ENCODE measurements at places on chromosomes 7 and 10. TPM values are rescaled to one million over a fixed set of nuclear protein-coding genes. Genes with fewer than 3 reads are reported as not detected.

GRCh38 chr10:28991333-28992270 is 297.3 kb upstream of the LYZL1 start:
- peak; percentile 3 for DNase-seq

DNA sequence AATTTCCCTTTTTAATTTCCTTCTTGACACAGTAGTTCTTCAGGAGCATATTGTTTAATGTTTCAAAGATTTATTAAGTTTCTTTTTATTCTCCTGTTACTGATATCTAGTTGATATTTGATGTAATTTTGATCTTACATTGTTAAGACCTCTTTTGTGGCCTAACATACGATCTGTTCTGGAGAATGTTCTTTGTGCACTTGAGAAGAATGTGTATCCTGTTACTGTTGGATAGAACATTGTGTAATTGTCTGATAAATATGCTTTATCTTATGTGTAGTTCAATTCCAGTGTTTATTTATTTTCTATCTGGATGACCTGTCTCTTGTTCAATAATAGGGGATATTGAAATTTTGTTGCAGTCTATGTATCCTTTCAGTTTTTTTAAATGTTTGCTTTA is 106.7 kb downstream of the ITGB1 start:
- DNase-seq: no peak

SPDYE11 gene
- polyA plus RNA-seq: not detected

GRCh38 chr10:48606530-48607355 is 1.9 kb upstream of the ARHGAP22 start:
- no peak for DNase-seq

DNA sequence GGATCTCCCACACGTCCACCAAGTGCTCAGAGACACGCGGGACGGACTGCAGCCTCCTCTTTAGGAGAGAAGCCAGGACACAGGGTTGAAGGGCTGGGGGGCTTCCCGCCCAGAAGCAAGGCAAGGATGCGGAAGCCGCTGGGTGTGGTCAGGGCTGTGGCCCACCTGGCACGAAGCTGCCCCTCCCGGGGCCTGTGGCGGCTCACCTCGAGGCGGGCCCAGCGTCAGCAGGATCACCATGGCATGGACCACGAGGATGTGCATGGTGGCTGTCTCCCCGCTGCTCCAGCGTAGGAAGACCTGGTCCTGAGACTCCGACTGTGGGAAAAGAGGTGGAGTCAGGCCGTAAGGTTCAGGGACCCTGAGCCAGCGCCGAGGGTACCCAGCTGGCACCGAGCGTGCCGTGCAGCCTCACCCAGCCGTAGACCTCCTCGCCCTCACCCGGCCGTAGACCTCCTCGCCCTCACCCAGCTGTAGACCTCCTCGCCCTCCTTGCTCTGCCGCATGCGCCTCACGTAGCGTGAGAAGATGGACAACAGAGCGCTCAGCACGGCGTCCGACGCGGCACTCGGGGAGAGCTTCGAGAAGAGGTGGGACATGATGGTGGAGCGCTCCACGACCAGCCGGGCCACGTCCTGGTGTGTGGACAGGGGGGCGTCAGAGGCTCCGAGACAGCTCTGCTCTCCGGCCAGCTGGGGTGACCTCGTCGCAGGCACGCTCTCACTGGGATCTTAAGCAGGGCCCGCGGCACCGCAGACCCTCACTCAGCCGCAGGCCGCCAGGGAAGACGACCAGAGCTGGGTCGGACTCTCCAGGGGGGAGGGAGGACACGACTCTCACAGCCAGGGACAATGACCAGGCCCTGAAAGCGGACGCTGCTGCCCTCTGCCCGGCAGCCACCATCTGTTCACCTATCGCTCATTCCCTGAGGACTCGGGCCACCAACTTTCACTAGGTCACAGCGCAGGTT is 20.4 kb downstream of the INTS1 start:
- no peak for DNase-seq

- no peak for DNase-seq
Measured at GRCh38 chr7:34136698-34137097, 231.4 kb downstream of the BMPER start.

DNA sequence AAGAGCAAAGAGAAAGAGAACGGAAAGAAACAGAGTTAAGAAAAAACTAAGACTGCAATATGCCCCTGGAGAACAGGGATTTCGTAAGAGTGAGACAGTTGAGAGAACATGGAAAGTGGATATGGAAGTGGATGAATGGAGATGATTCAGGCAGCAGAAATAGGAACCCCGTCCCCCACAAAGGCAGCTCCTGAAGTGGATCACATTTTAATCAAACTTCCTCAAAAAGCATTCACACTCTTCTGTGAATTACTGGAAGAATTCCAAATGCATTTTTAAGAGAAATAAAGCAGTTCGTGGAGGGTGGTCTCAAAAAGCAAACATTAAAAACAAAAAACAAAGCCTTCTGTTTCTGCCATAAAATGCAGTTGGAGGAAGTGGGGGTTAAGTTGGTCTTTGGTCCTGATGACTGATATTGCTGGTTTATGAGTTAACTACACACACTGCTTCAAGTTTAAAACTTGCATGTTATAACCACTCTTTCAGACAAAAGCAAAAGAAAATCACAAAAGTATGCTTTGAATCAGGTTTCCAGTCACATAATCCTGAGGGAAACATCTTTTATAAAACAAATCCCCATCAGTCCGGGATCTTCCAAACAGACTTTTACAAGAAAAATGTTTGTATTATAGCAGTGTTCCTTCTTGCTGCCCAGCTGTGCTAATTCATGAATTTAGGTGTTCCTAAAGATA is 214.3 kb downstream of the FANK1 start:
- no peak for DNase-seq

GRCh38 chr7:149733131-149733923 is 40.1 kb downstream of the ZNF467 start:
- no peak for DNase-seq

DNA sequence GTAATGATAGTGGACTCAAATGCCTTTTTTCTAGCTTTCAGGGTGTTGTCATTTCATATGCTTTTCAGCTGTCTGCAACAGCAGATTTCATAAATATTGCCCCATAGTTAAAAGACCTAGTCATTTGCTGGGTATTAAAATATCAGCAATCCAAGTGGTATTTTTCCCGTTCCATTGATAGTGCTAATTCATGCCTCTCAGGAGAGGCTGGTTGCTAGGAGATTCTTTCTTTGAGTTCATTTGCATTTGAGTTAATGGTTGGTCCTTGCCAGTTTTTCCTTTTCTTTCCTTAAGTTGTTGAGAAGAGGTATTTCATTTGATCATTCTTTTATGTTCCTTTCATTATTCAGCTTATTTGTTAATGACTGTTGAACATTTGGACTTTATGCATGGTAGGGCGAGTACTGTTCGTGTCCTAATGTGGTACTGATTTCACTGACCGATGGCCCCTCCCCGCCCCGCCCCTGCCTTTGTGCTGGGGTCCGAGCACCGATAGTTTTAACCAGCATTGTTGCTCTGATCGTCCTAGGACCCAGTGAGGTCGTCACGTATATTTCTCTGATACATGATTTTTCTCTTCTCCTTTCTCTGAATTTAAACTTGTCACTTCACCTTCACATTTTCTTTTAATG is 128.6 kb downstream of the CCNY start:
- DNase-seq: no peak
